Astrocyte (in vitro differentiated cells and primary cell): ENCODE measurements at places on chromosomes 7 and 10.

- no peak for DNase-seq
Measured at GRCh38 chr7:44769376-44769775, 20.7 kb downstream of the ZMIZ2 start.

- DNase-seq = no peak
Measured at GRCh38 chr10:65032867-65033769, 1511.9 kb downstream of the REEP3 start.

DNA sequence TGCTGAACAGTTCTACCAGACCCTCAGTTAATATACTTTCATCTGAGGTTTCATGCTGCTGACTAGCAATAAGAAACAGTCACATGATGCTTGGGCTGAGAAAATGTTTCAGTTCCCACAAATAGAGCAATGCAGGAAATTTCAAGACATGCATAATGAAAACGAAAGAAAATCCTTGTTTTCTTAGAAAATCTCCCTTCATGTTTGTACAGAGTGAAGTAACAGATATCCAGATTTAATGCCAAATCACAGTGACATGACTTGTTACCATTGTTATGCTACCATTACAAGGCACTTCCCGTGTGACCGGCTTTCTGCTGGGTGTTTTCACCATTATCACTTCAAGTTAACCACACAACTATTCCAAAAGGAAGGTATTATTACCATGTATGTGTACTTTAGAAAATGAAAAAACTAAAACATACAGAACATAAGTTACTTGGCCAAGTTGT lies 121.7 kb downstream of the DOCK4 start:
- DNase-seq = no peak

DNA sequence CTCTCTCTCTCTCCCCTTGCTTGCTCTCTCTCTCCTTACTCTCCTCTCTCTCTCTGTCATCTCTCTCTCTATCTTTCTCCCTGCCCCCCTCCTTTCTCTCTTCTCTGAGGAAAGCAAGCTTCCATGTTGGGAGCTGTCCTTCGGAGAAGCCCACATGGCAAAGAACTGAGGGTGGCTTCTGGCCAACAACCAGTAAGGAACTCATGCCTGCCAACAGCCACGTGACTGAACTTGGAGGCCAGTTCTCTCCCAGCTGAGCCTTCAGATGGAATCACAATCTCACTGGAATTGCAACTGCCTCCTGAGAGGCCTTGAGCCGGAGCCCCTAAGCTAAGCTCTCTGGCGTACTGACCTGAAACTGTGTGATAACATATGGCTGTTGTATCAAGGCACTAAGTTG lies 12.0 kb upstream of the DHTKD1 start:
- DNase-seq = no peak

DNA sequence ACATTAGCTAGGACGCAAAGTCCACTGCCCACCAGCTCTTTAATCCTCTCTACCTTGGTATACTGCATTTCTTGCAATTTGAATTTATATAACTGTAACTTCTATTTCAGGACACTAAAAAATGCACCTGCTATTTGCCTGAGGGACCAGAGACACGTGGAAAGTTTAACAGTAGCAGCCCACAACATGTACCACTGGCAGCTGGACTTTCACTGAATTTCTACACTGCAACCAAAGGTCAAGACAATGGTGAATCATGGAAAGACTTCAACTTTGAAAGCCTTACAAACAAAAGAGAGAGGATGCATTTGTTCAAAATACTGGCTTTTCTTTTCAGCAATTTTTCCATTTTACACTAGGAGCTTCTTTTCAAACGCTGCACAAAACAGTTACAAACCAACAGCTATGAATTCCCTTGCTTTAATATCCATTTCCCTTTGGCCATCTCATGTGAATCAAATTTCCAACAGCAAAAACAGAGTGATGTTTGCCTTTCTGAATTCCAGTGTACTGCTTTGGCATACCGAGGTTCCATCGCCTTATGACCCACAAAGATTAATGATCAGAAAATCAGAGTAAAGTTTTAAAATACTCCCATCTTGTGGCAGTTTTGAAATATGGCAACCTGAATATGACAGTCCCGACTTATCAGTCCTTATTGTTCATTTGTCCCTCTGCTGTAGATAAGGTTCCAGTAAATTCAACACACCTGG lies 29.9 kb upstream of the HNRNPH3 start:
- DNase-seq = peak; percentile 60

DNA sequence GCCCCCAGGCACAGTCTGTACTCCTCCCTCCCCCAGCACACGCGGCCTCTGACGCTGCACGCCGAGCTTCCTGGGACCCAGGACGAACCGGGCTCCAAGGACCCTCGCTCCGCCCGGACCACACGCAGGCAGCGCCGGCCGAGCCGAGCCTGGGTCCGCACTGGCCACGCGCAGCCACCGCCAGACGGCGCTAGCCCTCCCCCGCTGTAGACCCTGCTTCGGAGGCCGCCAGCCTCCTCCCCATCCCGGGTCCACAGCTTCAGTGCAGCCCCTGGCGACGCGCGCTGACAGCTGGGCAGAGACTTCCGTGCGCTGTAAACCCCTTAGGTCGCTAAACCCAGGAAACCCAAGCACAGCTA lies 936 bp upstream of the TCERG1L start:
- DNase-seq = no peak

- no peak for DNase-seq
Measured at GRCh38 chr7:24279512-24279911, 4.5 kb upstream of the NPY start.

GRCh38 chr10:128958834-128959690 lies 508.0 kb upstream of the MGMT start:
- no peak for DNase-seq

- no peak for DNase-seq
Measured at GRCh38 chr7:36787933-36788378, 63.7 kb upstream of the AOAH start.

GRCh38 chr10:77844713-77845445 lies 81.7 kb downstream of the DLG5 start:
- DNase-seq = peak; percentile 87

GRCh38 chr7:90988996-90989765 lies 275.1 kb upstream of the FZD1 start:
- no peak for DNase-seq

- DNase-seq = peak; percentile 56
Measured at GRCh38 chr7:12754179-12754578, 66.7 kb downstream of the ARL4A start.

GRCh38 chr7:31553661-31554081 lies 39.8 kb downstream of the ITPRID1 start:
- no peak for DNase-seq

DNA sequence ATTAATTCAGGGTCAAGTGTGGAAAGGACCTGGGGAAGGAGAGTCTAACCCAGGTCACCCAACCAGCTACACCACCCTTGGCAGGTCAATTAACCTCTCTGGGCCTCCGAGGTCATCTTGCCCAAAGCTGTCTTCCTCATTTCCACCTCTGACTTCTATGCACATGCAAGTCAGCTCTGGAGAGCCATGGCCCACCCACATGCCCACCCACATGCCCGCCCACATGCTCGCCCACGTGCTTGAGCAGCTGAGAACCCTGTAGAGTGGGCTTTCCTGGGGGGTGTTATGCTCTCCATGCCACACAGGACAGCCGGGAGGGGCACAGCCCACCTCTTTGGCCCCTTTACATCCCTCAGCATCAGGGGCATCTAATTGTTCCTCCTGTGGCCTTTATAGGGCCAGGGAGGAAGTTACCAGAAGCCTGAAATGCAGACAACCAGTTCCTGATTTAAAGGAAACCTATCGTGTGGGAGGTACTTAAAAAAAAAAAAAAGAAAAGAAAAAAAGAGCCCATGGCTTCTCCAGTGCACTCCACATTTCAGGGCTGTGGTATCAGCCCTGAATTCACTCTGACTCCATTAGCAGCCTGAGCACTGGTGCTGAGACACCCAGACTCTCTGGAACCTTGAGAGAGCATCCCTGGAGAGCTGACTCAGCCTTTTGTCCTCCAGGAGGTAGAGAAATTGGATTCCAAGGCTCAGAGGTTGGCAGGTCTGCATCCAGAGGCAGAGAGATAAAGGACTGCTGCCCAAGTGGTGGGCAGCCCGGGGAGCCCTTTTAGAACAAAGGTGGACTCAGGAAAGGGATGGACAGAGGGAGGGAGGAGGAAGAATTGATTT lies 176.2 kb upstream of the ZMIZ1 start:
- DNase-seq = no peak

- peak; percentile 42 for DNase-seq
Measured at GRCh38 chr7:129553899-129554461, 51.6 kb downstream of the SMKR1 start.

- no peak for DNase-seq
Measured at GRCh38 chr10:51617576-51618235, 81.7 kb downstream of the CSTF2T start.

DNA sequence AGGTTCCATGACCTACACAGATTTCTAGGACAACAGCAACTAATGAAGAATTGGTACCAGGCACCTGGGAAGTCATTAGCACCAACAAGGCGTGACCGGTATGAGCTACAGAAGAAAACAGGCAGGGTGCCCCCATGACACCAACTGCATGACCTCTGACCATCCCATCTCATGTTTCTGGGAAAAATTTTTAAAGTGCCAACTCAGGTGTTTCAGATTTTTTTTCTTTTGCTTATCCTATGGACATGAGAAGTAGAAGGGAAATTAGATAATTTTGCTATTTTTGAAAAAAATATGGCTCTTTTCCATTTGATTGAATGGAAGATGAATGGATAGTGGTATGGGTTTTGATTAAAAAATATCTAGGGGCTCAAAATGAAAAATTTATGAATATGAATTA lies 154.8 kb downstream of the NRCAM start:
- no peak for DNase-seq

DNA sequence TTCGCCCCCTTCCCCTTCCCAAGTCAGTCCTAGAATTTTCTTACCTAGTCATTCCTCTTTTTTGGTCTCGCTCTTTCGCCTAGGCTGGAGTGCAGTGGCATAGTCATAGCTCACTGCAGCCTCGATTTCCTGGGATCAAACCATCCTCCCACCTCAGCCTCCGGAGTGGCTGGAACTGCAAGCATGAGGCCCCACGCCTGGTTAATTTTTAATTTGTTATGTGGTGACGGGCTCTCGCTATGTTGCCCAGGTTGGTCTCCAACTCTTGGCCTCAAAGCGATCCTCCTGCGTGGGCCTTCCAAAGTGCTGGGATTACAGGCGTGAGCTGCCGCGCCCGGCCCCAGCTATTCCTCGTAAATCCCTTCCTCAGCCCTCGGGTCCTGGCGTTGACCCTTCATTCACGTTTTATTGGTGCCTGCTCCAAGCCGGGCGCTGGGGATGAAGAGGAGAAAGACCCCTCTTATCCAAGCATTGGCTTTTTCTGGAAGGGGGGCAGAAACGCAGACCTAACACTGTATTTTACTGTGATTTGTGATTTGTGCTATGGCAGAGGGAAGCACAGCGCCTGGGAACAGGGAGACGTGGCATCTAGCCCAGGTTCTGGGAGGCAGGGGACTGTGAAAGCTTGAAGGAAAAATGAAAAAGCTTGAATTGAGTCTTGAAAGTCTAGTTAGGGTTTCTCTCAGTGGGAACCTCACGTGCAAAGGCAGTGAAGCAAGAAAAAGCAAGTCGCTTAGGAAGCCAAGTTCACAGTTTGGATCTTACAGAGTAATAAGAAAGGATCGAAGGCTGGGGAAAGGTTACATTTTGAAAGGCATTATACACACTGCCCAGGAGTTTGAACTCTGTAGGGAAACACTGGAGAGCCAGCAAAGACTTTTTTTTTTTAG lies 516 bp downstream of the ZNHIT1 start:
- DNase-seq = no peak

DNA sequence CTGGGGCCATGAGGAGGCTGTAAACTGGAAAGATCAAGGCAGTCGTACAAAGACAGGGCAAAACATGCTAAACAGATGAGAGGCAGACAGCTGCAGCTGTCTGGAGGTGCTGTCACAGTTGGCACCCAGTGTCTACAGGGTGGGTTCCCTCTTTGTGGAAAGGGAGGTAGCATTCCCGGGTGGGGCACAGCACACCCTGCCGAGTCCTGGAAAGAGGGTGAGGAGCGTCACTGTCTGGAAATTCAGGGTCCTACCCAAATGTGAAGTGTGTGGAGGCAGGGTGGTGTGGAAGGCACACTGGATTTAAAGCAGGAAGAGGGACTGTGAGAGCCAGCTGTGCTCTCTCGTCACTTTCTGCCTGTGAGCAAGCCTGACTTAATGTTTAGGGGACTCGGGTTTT lies 356.2 kb downstream of the SDK1 start:
- DNase-seq = no peak

DNA sequence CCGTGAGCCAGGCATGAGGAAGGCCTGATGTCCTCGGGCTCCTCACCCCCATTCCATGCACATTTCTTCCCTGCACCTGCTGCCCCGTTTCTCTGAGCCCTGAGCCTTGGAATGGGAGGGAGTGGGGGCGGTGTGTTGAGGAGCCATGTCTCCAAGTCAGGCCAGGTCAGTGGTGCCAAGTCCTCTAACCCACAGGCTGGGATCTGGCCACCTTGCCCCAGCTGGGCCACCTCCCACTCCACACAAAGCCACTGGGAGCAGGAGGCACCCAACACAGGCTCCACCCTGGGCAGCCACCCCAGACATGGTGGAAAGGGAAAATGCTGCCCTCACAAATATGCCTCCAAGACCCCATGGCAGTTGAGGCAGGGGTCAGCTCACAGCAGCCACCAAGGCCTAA lies 27.7 kb downstream of the ZCCHC24 start:
- no peak for DNase-seq

GRCh38 chr7:151232091-151232916 lies at the start of gene CHPF2:
TSS of gene CHPF2 (plus strand) at chr7:151232483. CDS start at chr7:151234012, 1,529 bp downstream.
- DNase-seq = peak; percentile 80
